ENCODE measurements at places on chromosomes 12 and 14.

- no peak for DNase-seq
These were observed 28.6 kb downstream of the BAZ2A start for GRCh38 chr12:56601503-56601902.

DNA sequence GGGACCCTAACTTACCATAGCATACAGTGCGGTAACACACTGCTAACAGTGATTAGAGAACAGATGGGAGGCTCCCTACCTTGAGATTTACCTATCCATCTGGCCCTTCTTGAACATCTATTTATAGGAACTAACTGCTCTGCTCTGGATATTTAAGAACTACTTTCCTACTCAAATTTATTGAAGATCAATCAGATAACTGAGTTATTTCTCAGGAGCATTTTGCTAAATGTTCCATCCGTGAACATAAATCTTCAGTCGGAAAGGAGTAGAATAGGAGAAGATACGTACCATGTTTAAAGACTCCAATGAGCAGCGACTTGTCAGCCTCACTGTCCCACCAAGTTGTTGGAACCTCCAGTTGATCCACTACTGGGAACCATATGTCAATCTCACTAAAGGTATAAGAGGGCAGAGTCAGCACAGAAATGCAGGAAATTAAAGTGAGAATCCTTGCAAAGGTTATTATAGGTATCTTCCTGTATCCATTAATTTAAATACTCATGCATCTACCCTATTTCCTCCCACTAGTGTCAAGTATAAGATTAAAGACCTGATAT lies 15.6 kb upstream of the SUPT16H start:
- no peak for DNase-seq

GRCh38 chr12:89468648-89469326 lies 55.8 kb downstream of the GALNT4 start:
- no peak for DNase-seq

DNA sequence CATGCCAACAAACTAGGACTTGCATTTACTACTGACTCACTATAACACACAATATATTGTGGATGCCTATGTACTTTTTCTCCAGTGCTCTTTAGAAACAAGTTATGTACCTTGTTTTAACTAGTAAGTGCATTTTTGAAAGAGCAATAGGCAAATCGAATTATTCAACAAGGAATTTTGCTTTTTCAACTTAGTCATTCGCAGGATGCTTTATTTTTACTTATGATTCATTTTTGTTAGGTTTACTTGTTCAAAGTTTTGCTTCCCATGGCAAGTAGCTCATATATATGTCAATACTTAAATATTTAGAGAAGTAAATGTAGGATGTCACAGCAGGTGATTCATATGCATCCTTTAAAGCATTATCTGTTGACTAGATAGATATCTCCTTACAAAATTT lies 149.8 kb downstream of the PELI2 start:
- no peak for DNase-seq

- no peak for DNase-seq
These were observed 275.9 kb downstream of the TMEM132C start for GRCh38 chr12:128542844-128543243.

DNA sequence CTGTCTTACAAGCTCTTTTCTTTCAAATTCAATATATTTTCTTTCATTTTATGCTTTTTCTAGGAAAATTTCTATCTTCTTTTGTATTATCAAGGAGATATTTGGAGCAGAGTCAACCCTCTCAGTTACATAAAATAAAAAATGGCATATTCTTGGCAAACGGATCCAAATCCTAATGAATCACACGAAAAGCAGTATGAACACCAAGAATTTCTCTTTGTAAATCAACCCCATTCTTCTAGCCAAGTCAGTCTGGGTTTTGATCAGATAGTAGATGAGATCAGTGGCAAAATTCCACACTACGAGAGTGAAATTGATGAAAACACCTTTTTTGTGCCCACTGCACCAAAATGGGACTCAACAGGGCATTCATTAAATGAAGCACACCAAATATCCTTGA lies 20.6 kb downstream of the PIK3C2G start:
- no peak for DNase-seq

DNA sequence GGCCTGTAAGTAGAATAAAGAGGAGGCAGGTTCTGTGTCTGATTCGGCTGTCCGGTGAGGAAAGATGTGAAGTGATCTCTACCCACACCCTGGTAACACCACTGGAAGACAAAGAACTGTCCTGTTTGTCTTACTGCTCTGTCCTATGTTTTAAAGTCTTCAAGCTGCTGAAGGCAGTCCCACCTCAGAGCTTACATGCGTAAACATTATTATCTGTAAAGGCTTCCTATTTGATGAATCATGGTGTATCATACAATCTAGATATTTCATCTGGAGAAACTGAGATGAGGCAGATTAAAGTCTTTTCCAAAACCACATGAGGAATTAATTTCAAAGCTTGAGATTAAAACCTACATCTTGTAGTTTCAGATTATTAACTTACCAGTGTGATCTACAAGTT lies 427.6 kb downstream of the ZFP36L1 start:
- no peak for DNase-seq

GRCh38 chr14:77961847-77962580 lies 162.1 kb downstream of the ADCK1 start:
- DNase-seq = no peak

DNA sequence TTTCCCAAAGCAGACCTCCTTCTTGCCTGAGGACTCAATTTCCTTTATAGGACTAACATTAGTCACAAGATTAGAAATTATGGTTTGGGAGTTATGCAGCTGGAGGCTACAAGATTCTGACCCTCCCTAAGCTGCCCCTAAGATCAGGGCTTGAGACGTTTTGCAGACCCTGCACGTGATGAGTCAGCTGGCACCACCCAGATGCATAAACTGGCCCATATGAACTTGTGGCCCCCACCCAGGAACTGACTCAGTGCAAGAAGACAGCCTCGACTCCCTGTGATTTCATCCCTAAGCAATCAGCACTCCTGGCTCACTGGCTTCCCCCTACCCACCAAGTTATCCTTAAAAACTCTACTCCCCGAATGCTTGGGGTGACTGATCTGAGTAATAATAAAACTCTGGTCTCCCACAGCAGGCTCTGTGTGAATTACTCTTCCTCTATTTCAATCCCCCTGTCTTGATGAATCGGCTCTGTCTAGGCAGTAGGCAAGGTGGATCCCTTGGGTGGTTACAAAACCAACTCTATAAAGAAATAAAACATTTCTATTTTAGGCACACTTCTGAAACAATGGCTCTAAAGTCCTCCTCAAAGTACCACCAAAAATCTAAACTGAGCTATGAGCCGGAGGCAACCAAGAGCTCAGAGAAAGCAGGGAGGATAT lies 233.4 kb downstream of the TMEM132D start:
- no peak for DNase-seq

DNA sequence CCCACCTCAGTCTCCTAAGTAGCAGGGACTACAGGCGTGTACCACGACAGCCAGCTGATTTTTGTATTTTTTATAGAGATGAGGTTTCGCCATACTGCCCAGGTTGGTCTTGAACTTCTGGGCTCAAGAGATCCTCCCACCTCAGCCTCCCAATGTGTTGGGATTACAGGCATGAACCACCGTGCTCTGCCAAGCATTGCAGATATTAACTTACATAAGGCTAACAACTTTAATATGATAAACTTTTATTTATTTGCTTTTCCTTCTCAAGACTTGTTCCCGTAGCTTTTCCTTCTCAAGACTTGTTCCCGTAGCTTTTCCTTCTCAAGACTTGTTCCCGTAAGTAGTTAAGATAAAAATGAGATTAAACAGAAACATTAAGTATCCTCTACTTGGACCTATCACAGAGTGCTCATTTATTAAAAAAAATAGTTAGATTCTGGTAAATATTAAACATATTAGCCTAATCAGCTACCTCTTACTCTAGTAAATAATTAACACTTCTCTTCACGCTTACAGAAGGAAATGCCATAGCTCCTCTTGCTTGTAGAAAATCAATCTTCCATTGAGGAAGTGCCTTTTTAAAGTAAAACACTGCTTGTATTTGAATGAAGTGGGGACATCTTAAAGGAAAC lies 157.7 kb upstream of the KITLG start:
- DNase-seq = no peak

DNA sequence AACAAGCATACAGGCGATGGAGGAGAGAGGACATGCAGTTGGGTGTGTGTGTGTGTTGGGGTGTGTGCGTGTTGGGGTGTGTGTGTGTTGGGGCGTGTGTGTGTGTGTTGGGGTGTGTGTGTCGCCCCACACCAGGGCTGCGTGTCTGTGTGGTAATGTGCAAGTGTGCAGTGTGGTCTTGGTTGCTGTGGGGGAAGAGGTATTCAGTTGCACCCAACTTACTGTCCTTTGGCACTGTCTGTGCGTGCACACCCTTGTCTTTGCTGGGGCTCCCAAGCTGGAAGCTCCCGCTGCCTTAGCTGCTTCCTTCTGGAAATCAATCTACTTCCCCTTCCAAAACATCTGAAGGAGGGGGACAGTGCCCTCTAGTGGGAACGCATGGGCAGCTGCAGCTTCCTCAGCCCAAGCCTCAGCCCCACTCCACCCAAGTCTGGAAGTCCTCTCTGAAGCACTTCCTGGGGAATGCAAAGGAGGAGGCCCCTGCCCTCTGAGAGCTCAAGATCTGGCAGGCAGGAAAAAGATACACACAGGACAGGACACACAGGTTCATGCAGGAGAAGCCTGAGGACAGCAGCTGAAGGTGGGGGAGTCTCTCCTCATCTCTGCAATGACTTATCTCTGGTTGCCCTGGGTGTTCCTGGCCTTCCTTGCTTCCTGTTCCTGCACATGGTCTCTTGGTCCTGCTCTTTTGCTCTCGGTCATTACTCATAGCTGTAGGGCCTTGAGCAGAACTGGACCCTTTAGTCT lies 13.1 kb downstream of the ASIC1 start:
- DNase-seq = peak; percentile 15

DNA sequence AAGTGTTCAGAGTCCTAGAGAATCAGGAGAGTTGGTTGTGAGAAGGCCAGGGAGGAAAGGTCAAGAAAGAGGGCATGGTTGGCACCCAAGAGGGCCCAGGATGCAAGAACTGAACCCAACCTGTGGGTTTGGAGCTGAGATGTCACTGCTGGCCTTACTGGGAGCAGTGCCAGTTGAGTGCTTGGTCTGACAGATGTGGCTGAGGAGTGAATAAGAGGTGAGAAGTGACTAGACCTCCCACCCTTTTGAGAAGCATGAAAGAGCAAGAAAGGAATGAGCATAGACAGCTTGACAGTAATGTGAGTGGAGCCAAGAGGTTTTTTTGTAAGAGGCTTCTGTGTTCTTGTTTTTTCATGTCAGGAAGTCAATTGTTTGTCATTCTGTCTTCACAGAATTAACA lies 95.3 kb downstream of the FGD4 start:
- no peak for DNase-seq

DNA sequence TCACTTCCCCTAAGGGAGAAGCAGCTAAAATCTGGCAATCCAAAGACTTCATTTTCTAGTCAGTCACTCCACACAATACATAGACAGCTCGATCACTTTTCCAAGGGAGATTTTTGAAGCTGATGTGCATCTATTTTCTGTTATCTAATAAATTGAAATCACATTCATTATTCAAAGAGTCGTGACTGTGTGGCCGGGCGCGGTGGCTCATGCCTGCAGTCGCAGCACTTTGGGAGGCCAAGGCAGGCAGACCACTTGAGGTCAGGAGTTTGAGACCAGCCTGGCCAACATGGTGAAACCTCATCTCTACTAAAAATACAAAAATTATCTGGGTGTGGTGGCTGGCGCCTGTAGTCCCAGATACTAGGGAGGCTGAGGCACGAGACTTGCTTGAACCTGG lies 27.1 kb upstream of the PTGR2 start:
- DNase-seq = no peak

DNA sequence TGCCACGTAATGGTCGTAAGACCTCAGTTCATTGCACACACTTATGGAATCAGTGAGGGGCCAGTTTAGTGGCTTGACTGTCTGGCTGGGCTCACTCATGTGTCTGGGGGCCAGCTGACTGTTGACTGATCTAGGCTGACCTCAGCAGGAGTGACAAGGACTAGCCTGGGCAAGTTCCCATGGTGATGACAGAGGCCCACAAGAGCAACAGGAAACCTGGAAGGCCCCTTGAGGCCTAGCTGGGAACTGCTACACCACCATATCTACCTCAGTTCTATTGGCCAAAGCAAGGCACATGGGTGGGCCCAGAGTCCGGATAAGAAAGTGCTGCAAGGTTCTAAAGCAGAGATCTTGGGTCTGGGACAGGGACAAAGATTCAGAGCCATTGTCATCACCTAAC lies 21.3 kb upstream of the RFLNA start:
- DNase-seq = no peak

- DNase-seq = no peak
These were observed 1.4 kb downstream of the HSP90AA1 start for GRCh38 chr14:102085488-102085887.

DNA sequence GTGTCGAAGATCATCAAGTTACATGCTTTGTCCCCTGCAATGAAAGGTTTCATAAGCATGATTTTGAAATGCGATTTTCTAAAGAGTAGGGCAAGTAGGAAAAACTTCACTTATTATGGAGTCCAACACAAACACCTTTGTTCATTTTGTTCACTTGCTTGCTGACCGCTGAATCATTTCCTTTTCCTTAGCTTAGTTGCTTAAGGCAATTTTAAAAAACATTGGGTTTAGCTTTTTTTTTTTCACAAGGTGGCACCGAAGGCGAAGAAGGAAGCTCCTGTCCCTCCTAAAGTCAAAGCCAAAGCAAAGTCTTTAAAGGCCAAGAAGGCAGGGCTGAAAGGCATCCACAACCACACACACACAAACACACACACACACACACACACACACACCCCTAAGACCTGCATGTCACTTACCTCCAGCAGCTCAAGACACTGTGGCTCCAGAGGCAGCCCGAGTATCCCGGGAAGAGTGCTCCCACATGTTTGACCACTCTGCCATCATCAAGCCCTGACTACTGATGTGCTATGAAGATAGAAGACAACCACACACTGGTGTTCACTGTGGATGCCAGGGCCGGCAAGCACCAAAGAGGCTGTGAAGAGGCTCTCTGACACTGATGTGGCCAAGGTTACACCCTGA lies 11.4 kb downstream of the MANSC1 start:
- DNase-seq = no peak

- DNase-seq = no peak
These were observed 181.9 kb upstream of the ARHGAP5 start for GRCh38 chr14:31895206-31895605.

DNA sequence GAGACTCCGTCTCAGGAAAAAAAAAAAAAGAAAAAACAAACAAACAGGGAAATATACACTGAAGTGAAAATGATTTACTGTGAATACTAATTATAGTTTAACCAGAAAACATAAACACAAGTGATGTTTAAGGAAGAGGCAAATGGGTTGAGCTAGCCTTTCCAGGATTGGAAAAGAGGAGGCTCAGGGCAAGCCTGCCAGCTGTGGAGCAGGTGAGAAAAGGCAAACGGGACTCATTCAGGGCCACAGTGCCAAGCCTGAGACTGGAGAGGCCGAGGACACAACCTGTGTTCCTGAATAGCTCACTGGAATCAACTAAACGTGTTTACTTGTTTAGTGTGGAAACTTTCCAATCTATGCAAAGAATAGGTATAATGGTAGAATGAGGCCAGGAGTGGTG lies 35.7 kb upstream of the MAPKAPK5 start:
- DNase-seq = no peak

GRCh38 chr12:52032446-52032803 lies 18.8 kb upstream of the NR4A1 start:
- no peak for DNase-seq
